ENCODE measurements at places on chromosomes 12 and 14.

- peak; percentile 20 for ATAC-seq
Measured at GRCh38 chr12:122368361-122369073, 54.0 kb downstream of the CLIP1 start.

- ATAC-seq, result no peak
Measured at GRCh38 chr12:97046901-97047300, 139.8 kb downstream of the NEDD1 start.

DNA sequence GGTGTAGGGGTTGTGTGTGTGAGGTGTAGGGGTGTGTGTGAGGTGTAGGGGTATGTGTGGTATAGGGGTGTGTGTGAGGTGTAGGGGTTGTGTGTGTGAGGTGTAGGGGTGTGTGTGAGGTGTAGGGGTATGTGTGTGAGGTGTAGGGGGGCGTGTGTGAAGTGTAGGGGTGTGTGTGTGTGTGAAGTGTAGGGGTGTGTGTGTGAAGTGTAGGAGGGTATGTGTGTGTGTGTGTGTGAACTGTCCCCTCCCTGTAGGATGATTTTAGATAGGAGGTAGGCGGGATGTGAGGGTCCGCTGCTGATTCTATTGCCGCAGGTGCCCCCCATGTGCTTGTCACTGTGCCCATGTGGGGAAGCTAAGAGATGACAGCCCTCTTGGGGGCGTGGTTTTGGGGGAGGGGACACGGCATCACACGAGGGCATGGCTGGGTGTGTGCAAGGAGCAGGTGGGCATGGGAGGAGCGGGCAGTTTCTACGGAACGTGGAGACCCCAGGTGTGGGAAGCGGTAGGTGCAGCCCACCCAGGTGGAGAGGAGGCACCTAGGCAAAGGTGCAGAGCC, 88.5 kb downstream of the DDX51 start:
- ATAC-seq, result no peak

- ATAC-seq, result no peak
Measured at GRCh38 chr12:122790393-122791075, 16.2 kb downstream of the CCDC62 start.

GRCh38 chr12:10101648-10102220, 2.9 kb upstream of the CLEC1A start:
- ATAC-seq, result no peak

DNA sequence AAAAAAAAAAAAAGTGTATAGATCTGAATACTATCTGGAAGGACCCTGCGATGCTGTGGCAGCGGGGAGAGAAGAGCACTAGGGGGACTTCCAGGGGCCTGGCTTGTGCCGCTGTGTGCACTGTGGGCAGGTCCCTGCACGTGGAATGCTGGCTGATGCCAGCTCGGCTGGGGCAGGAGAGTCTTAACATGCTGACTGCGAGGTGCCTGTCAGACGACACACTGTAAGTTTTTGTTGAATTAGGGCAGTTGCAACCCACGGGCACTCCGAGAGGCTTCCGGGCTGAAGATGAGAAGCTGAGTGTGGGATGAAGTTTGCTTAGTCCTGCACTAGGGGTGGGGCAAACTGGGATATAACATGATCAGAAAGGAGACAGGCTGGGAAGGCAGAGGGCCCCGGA, 10.7 kb downstream of the GLT1D1 start:
- ATAC-seq, result no peak

GRCh38 chr14:55697414-55697861, 117.4 kb downstream of the KTN1 start:
- no peak for ATAC-seq

DNA sequence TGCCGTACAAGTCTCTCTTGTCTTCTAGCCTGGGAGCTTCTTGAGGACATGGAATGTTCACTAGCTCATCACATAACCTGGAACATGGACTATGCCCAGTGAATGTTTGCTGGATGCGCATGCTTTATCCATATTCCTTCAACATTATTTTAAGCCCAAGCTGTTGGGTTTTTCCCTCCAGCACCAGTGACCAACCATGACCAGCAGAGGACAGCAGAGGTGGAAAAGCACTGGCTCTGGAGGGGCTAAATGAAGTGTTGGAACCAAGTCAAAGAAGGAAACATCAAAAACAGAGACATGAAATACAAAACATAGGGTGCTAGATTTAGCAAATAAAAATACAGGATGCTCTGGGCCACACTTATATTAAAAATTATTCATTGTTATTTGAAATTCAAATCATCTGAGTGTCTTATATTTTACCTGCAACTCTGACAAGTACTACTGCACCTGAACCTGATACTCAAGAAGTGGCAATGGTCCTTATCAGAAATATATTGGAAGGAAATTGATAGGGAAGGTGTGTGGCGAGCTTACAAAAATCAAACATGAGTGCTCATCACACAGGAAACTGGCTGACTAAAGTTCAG, 23.1 kb upstream of the HELB start:
- peak; percentile 69 for ATAC-seq

GRCh38 chr12:92002673-92003382, 142.8 kb downstream of the BTG1 start:
- no peak for ATAC-seq

GRCh38 chr12:72018036-72018435, 79.4 kb downstream of the TPH2 start:
- ATAC-seq, result no peak

DNA sequence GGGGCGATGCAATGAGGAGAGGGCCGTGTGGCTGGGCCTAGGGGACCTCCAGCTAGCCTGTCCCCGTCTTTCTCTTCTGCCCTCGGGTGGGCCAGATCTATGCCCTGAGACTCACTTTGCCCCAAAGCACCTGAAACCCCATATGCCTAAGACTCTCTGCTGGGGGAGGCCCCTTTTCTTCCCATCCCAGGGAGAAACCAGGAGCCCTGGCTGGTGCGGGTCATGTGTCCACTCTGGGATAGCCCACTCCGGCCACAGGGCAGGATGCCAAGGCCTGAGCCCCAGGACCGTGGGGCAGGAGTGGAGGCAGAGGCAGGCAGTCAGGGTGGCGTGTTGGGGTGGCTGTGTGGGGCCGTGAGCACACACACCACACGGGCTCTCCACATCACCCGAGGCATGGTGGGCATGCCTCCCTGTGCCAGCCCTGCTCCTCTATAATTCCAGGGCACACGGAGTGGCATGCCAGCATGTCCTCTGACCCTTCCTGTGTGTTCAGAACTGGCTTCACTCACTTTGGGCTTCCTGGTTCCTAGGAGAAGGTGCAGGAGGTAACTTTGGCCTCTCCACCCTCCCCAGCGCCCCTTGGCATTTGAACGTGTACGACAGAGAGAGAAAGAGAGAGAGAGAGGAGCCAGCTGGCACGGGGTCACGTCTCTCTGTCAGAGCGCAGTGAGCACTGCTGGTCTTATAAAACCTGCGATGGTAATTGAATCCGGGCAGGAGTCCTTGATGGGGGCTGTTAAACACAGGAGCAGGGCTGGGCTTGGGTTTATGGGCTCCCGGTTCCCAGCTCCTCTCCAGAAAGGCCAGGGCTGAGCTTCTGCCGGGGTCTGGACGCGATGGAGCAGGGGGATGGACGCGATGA, 144.2 kb downstream of the KIF26A start:
- no peak for ATAC-seq

DNA sequence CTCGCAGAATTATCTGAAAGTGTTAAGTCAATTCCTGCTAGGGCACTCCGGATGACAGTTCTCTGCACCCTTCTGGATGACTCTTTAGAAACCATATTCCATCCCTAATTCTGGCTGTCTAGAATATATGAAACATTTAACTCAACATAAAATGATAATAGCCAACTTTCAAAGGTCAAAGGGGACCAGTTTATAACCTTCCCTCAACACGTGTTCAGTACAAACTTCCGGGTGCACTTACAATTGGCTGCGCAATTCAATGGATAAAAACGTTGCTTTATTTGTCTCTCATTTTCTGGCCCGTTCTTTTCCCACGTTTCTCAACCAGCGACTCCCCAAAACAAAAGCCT, 1.3 kb downstream of the SBNO1 start:
- ATAC-seq, result no peak

GRCh38 chr14:55450987-55451386, 10.6 kb upstream of the TBPL2 start:
- no peak for ATAC-seq

- ATAC-seq, result no peak
Measured at GRCh38 chr12:32398816-32399369, 465 bp upstream of the FGD4 start.

GRCh38 chr14:74858022-74858421, 17.9 kb downstream of the PROX2 start:
- ATAC-seq, result no peak

- ATAC-seq, result no peak
Measured at GRCh38 chr14:79583738-79584408, 627.4 kb downstream of the DIO2 start.

DNA sequence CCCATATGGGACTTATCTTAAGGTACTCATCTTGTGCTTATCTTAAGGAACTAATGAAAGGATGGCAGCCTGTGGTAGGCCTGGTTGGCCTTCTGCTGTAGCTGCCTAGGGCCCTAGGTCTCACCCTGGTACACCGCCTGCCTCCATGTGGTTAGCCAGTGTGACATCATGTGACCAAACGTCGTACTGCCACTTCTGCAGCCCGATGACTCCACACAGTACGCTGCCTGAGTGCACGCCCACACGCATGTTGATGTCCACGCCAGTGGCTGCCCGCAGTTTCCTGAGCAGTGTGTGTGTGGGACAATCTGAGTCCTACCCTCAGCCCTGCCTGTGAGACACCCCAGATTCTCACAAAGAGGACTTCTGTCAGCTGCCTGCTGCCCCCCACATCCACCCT, 5.1 kb downstream of the ADCY4 start:
- ATAC-seq, result no peak

DNA sequence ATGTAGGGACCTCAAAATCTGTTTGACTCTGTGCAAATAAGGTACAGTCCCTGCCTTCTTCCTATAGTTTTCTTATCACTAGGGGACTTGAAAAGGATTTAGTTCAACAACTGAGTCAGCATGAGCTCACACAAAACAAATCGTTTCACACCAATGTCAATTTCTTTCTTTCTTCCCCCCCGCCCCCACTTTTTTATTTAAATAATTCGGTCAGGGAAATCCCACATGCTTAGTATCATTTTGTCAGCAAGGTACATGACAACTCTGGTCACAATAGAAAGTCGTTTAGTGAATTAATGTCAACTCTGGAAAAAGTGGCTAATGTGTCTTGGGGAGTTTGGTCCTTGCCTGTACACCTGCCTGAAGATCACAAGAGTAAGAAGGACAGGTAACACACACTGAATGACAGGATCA, 232.2 kb upstream of the PLEKHG7 start:
- no peak for ATAC-seq

DNA sequence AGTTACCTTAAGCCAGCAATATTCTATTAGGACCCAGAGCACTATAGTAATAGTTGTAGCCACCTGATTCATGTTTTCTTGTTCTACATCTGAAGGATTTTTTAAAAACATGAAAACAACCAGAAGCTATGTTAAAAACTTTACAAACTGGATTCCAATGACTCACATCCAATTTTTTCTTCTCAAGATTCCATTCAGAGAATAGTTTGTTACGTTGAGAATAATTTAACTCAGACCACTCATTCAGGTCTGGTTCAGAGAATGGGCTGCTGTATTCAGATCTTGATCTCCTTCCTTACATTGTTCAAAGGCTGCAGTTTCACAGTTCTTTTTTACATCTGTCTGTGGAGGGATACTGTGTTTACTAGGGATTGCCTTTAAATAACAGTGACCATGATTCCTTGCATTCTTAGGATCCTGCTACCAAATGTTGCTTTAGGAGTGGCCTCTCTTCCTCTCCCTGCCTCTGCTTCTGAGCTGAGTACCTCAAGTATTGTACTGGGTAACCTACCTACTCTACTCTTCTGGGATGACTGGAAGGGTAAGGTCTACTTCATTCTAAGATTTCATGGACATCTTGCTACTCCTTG, 448.0 kb upstream of the FBXO33 start:
- no peak for ATAC-seq

DNA sequence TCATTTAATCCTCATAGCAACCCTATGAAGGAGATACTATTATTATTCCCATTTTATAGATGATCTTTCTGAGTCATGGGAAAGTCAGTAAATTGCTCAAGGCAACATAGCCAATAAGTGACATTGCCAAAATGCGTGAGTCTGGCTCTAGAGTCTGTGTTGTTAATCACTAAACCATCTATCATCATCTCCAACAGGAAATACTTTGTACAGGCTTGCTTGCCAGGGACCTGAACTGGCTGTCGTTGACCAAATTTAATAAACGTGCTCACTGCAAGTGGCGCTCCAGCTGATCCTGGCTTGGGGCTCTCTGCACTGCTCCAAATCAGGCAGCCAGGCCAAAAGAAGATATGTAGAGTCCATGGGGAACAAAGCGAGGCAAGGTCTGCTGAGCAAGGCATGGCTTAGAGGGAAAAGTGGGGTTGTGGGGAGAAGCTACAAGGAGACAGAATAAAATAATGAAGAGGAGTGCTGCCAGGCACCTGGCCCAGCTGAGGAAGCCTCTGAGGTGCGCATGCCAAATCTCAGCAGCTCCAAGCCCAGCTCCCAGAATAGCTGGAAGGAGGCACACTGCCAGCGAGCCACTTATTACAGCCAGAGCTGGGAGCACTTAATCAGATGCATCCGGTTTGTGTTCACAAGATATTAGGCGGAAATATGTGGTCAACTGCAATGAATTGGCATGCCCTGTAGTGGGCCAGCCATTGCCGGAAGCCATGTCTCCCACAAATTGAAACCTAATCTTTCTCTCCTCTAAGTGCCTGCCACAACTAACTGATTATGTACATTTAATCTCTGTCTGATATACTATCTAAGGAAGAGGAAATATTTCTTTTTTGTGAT, 43.3 kb upstream of the PTPRO start:
- peak; percentile 94 for ATAC-seq

DNA sequence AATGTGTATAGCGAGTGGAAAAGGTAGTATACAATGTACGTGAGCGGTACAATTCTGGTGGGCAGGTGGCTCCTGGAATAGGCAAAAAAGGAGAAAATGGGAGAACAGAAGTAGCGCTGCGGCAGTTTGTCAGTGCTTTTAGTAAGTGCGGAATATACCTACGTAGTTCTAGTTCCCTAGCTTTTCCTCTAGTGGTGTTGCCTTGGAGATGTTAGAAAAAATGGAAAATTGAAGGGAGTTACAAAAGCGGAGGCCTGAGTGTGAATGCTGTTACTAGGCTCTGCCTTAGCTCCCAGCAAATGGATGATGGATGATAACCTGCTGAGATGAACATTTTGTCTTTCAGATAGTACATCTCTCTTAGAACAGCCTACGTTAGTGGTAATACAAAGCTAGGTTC, 1.1 kb downstream of the TTC8 start:
- ATAC-seq, result peak; percentile 44

- peak; percentile 73 for ATAC-seq
Measured at GRCh38 chr12:49827401-49828099, 663 bp downstream of the NCKAP5L start.

- no peak for ATAC-seq
Measured at GRCh38 chr12:12749433-12749832, 32.3 kb downstream of the CDKN1B start.
